ENCODE measurements at places on chromosomes 2 and 18. TPM values are rescaled to one million over a fixed set of nuclear protein-coding genes. Genes with fewer than 3 reads are reported as not detected.

The SPDYA gene
- 0.35 TPM for total RNA-seq

The KLHL41 gene
- total RNA-seq: 0.18 TPM

The MRO gene
- total RNA-seq: not detected

The C2orf15 gene
- 0.60 TPM for total RNA-seq

The SH3RF3 gene
- total RNA-seq: 0.14 TPM

The AGXT gene
- total RNA-seq: not detected
